LHCN-M2 (cell line): ENCODE measurements at places on chromosomes 3 and 15.

GRCh38 chr15:58257776-58258325, 119.7 kb downstream of the AQP9 start:
- DNase-seq = no peak

- no peak for DNase-seq
Measured at GRCh38 chr3:143256416-143256815, 136.8 kb downstream of the CHST2 start.

- no peak for DNase-seq
Measured at GRCh38 chr3:195172896-195173295, 98.1 kb downstream of the XXYLT1 start.

- DNase-seq = no peak
Measured at GRCh38 chr3:150384296-150385212, 23.5 kb upstream of the TSC22D2 start.

DNA sequence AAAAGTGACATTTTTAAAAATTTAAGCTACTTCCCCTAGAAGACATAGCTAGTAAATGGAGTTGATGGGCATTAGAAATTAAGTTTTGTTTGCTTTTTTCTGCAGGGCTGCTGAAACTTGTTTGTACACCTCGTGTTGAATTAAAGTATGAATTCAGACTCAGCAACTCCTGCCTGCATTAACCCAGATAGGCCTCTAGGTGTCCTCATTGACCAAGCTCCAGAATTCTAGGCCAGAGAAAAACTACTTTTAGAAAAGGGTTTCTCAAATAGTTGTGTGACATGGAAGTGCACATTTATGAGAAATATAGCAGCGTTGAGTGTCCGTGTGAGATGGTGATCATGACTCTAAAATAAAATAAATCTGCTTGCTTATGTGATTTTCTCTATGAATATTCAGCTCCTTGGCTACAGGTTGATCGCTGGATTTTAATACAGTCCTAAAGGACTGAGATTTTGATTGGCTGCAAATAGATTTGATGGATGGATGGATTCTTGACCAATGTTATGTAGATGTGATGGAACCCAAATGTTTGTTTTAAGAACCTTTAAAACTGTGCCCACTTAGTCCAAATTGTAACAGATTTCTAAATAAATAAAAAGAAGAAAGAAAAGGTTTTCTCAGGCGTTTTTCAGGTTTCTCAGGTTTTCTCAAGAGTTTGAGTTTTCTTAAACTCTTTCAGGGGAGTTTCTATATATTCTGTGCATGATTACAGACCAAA, 39.4 kb upstream of the LMOD3 start:
- DNase-seq = peak; percentile 44

GRCh38 chr15:63044645-63045464, 2.3 kb downstream of the TPM1 start:
- DNase-seq = peak; percentile 40

DNA sequence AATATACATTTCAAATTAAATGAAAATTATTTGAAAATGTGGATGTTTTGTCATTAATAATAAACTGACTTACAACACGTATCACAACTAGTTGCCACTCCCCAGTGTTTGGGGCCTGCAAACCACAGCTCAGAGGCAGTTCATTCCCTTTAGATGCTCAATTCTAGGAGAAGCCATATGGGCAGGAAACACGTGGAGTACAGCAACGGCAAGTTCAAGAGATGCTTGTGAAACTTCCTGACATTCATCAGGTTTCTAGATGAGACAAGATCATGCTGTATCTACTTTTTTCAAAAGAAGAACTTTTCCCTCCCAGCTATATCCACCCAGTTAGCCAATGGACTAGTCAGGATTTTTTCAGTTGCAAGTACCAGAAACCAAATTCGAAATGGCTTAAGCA, 17.6 kb upstream of the PLA2G4D start:
- no peak for DNase-seq
